ENCODE measurements at places on chromosomes 5 and 9. TPM values are rescaled to one million over a fixed set of nuclear protein-coding genes. Genes with fewer than 3 reads are reported as not detected.
A peak's percentile ranks its signal among the peaks of the same experiment; 100 is the strongest.

Gene OLFML2A
- polyA plus RNA-seq, result 0.25 TPM

Gene MARCHF11
- polyA plus RNA-seq, result not detected

Gene COL5A1
- polyA plus RNA-seq, result not detected

- no peak for DNase-seq
Observed at GRCh38 chr9:95360866-95361265, 43.4 kb upstream of the FANCC start.

GRCh38 chr5:109656829-109657228, 32.9 kb upstream of the MAN2A1 start:
- peak; percentile 91 for DNase-seq

- peak; percentile 51 for DNase-seq
Observed at GRCh38 chr5:108747774-108748400, at the start of gene FER. TSS of gene FER (plus strand) at chr5:108747897. CDS start at chr5:108798183, 50,286 bp downstream.

GRCh38 chr9:137349471-137350033, 47.5 kb upstream of the NRARP start:
- DNase-seq, result no peak

- DNase-seq, result no peak
Observed at GRCh38 chr9:86525182-86525581, 171.0 kb upstream of the TUT7 start.

Gene FRMPD1
- 0.04 TPM for polyA plus RNA-seq

Gene CCNJL
- polyA plus RNA-seq, result not detected

- no peak for DNase-seq
Observed at GRCh38 chr5:39379693-39380092, 15.4 kb upstream of the C9 start.

DNA sequence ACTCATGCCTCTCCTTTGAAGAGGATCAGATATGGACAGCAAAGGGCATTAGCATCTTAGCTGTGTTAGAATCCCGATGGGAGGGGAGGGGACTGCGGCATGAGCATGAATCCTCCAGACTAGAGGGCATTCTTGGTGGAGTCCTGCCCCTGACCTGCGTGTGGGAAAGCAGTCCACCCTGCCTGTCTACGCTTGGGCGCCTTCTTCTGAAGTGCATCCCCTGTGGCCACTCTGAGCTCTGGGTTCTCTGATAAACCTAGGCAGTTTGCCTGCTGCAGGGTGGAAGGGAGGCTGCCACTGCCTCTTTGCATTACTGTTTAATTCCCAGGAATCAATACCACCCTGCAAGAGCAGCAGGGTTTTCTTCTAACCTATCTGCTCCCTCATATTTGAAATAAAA, 169.3 kb downstream of the INSYN2B start:
- DNase-seq, result no peak

Gene TOR4A
- 17.6 TPM for polyA plus RNA-seq

GRCh38 chr5:113531481-113532159, 18.1 kb downstream of the YTHDC2 start:
- DNase-seq, result no peak

- no peak for DNase-seq
Observed at GRCh38 chr5:176441921-176442323, 6.3 kb upstream of the FAF2 start.

Gene SEMA4D
- 28.2 TPM for polyA plus RNA-seq

- DNase-seq, result no peak
Observed at GRCh38 chr9:97548819-97549540, 47.5 kb downstream of the TMOD1 start.

Gene MYOT
- not detected for polyA plus RNA-seq

GRCh38 chr9:138025908-138026307, 148.3 kb downstream of the CACNA1B start:
- no peak for DNase-seq

- DNase-seq, result no peak
Observed at GRCh38 chr5:107705402-107706014, 34.8 kb upstream of the EFNA5 start.

Gene PCDHA1
- polyA plus RNA-seq, result not detected

- no peak for DNase-seq
Observed at GRCh38 chr5:38273626-38274025, 15.3 kb downstream of the EGFLAM start.

GRCh38 chr9:135530146-135530545, 8.9 kb downstream of the LCN1 start:
- no peak for DNase-seq

Gene SYK
- polyA plus RNA-seq, result 177 TPM

- no peak for DNase-seq
Observed at GRCh38 chr9:79395228-79395627, 176.5 kb upstream of the TLE4 start.

Gene CCDC187
- polyA plus RNA-seq, result not detected

- DNase-seq, result no peak
Observed at GRCh38 chr9:108339251-108339650, 516.5 kb downstream of the ACTL7B start.

- DNase-seq, result no peak
Observed at GRCh38 chr9:109411069-109411761, 86.9 kb downstream of the PTPN3 start.

- DNase-seq, result no peak
Observed at GRCh38 chr5:67679184-67679841, 482.7 kb upstream of the CD180 start.

DNA sequence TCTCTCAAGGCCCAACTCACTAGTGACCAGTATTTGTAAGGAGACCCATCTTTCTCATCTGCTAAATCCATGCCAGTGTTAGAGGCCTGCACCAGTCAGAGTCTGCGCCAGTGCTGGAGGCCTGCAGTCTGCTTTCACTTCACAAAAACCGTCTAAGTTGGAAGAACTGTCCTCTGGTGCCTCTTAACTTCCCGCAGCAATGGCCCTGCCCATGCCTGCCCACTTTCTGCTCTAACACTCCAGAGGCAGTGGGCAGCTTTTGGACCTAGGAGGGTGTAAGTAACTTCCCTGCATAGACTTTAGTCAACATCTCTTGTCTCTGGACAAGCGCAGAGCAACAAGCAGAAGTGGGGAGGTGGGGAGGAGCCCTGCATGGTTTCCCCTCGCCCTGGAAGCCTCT, 152.9 kb downstream of the AUH start:
- peak; percentile 44 for DNase-seq

DNA sequence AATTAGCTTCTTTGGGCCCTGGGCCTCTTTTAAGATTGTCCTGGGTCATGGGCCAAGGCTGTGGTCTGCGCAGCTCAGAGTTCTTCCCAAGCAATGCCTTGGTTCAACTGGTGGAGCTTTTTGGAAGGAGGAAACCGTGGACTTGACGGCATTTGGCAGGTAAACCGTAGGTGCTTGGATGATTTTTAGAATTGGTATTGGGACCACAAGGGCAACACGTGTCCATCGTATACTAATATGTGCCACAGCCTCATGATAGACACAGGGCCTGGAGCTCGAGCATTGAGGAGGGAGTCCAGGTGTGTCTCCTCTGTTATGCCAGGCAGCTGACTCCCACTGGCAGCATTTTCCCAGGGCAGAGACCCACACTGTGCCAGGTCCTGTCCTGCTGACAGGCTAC, 120.9 kb upstream of the PITX1 start:
- no peak for DNase-seq

DNA sequence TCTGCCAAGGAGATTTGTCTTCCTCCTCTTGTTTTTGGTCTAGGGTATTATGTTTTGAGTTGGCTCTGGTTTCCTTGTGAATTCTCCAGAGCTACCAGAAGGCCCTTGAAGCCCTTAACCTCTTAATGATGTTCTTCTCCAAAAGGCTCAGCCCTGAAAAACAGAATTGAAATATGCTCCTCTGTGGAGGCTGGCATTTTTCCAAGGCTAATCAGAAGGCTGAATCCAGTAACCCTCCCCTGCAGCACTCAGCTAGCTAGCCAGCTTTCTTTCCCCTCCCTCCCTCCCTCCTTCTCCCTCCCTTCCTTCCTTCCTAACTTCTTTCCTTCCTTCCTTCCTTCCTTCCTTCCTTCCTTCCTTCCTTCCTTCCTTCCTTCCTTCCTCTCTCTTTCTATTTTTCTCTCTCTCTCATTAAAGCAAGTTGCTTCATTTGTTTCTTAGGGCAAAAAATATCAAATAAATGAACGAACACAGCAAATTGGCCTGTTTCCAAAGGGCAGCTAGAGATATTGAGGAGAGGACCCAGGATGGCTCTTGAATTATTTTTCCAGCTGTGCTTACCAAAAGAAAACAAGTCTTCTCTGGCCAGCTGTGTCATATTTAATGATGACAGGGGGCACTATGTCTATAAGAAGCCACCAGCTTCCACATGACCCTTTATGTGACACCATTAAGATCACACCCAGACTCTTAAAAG, 38.7 kb downstream of the JAKMIP2 start:
- no peak for DNase-seq

DNA sequence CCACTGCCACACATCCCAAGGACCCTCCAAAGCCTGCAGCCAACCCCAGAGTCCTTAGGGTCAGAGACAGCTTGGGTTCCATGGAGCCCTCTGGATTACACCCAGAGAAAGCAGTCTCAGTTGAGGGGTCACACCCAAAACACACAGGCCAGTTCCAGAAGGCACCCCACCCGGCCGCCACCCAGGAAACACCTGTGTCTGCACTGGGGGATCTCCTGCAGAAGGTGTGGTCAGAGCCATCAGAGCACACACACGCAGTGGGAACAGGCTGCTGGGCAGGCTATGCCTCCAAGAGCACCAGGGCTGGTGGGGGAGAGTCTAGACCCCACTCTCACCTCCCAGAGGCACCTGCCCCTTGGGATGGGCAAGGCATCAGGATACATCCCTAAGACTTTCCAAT, 27.3 kb downstream of the NIPAL4 start:
- DNase-seq, result no peak

- DNase-seq, result no peak
Observed at GRCh38 chr9:36665387-36665786, 92.7 kb downstream of the MELK start.

GRCh38 chr5:38329132-38329715, 70.9 kb downstream of the EGFLAM start:
- DNase-seq, result no peak

- DNase-seq, result no peak
Observed at GRCh38 chr9:123796094-123796493, 133.8 kb downstream of the DENND1A start.

Gene RABEPK
- polyA plus RNA-seq, result 18.5 TPM

GRCh38 chr9:94533155-94533554, 21.7 kb upstream of the PCAT7 start:
- no peak for DNase-seq

DNA sequence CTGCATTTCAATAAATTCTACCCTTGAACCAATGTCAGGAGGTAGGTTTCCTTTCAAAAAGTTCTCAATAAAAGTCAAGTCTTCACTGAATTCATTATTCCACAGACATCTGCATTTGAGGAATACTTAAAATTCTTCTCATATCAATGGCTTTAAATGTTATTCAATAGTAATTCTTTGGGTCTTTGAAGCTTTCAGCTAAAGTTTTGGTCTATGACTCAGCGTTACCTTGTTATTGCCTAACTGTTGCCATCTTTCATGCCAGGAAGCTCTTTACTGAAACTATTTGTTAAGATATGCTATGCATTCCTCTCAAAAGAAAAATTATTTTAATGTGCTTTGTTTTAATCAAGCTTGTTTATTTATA, 170.5 kb downstream of the NNT start:
- no peak for DNase-seq

DNA sequence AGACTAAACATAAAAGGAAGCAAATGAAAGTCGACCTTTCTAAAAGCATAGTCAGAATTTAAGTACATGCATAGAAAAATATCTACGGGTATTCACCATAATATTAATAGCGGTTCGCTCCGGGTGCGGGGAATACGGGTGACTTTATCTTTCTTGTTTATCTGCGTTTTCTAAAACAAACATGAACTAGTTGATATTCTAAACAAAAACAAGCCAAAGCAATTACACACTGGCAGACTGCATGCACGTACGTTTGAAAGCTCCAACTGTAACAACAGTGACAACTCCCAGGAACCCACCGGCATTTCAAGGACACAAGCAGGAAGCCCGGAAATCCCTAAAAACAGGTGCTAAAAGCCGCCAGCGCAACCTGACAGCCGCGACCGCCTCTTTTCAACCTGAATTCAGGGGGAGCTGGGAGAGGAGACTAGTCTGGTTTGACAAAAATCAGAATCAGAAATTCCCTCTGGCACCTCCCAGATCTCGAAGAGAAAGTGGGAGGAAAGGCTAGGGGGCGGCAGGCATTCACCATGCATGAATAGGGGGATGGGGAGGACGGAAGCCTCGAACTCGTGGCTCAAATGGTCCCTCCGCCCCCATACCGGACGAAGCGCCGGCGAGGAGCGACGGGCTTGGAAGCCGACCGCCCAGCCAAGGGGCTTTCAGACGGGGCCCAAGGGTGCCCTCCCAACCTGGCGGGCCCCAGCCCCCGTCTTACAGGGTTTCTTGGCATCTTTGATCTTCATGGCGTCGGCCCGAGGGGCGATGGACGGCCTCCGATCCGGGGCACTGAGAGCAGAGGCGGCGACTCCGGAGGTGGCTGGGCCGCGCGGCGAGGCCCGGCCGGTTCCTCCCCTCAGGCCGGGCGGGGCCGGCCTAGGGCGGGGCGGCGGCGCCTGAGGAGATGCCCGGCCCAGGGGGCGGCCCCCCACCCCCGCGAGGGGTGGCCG, at the start of gene PANK3:
Gene PANK3, minus strand, starts transcription at position 831 of the 950 bp plus-strand sequence. Its CDS starts 85 bp downstream, at position 746.
- peak; percentile 1 for DNase-seq

Gene CCDC183
- polyA plus RNA-seq, result 2.1 TPM

Gene SAXO1
- not detected for polyA plus RNA-seq

Gene RPL12
- polyA plus RNA-seq, result 1,509 TPM

DNA sequence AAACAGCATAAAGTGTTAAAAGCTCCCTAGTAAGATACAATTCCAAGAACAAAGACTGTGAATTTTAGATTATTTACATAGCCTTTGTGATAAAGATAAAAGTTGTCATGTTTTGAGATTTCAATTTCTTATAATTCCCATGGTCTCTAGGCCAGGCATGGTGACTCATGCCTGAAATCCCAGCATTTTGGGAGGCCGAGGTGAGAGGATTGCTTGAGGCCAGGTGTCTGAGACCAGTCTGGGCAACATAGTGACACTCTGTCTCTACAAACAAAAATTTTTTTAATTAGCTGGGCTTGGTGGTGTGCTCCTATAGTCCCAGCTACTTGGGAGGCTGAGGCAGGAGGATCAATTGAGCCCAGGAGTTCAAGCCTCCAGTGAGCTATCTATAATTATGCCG, 48.1 kb downstream of the BDP1 start:
- DNase-seq, result no peak

Gene EPB41L4B
- not detected for polyA plus RNA-seq

DNA sequence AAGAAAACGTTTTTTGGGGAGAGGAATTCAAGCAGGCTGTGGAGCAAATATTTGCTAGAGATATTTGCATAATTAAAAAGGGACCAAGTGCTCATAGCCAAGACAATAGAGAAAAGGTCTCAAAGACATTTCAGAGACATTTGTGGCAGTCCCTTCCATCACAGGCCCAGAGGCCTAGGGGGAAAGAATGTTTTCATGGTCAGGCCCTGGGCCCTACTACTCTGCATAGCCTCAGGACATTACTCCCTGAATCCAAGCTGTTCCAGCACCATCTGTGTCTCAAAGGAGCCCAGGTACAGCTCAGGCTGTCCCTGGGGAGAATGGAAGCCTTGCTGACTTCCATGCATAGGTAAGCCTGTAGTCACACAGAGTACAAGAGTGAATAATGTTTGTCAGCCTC, 113.0 kb upstream of the KIF2A start:
- no peak for DNase-seq

All from CD14-positive monocyte (primary cell).